NCI-H2081 (cell line): ENCODE measurements at places on chromosomes 7 and 10.
A peak's percentile ranks its signal among the peaks of the same experiment; 100 is the strongest.

DNA sequence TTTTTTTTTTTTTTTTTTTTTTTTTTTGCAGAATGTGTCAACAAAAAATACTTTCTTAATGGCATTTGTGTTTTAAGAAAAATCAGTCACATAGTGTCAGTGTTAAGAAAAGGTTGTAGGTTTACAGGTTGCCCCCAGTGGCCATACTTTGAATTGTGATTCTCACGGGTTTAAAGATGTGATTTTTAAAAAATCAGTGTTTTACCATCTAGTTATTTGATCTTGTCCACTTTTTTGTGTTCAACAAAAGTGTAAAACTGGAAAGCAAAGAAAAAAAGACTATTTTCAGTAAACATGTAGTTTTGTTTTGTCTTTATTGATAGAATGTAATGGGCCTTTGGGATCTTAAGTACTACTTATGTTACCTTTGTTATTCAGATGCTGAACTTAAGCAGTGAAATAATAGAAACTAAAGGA lies 25.7 kb downstream of the SUV39H2 start:
- no peak for DNase-seq

DNA sequence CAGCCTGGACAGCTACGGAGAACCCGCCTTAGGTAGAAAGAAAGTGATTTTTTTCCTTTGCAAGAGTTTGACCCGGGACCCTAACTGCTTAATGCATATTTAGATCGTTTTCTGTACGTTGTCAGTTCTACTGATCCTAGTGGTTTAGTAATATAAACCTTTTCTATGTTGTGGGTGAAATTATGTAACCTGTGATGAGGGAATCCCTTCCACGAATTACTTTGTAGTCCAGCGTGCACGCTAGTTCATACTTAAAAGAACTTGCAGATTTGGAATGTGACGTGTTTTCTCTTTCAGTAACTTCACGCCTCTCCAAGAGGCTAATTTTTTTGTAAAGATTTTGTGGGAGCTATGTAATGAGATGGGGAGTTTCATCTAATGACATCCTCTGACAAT lies 705 bp downstream of the SLF2 start:
- no peak for DNase-seq

DNA sequence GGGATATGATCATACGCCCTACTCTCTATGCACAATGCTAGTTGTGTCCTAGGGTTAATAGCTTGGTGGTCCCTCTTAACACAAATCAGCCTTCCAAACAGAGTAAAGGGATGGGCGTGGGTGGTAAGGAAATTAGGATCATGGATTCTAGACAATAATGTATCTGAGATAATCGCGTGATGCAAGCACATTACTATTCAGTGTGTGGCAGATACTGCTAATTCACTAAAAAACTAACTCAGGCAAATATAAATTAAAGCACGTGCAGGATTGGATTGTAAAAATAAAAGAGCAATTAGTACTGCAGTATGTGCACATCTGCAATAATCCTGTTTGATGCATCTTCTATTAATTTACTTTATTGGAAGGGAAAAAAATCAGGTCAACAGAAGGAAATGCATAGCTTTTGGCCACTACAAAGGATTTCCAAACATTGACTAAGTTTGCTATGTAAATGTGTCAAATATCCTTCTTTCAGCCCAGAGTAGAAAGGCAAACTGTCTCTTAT lies 22.0 kb downstream of the TWIST1 start:
- no peak for DNase-seq

- no peak for DNase-seq
These were observed 56.8 kb downstream of the CACNB2 start for GRCh38 chr10:18196806-18197550.

DNA sequence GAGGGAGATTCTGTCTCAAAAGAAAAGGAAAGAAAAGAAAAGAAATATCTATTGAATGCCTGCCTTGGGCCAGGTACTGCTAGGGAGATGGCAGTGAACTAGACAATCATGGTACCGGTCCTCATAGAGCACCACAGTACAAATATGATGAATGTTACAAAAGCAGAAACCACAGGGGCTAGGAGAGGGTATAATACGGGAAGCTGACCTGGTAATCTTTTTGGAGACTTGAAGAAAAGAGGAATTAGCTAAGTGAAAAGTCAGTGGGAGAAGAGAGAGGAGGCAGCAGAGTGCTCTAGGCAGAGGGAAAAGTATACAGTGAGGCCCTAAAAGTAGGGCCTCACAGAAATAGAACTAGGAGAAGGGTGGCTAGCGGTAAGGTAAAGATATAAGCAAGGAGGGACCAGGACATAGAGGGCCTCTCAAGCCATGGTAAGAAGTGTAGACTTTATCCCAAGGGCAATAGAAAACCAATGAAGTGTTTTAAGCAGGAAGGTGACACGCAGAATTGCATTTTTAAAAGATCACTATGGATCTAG lies 42.8 kb upstream of the WNT8B start:
- DNase-seq, result no peak

DNA sequence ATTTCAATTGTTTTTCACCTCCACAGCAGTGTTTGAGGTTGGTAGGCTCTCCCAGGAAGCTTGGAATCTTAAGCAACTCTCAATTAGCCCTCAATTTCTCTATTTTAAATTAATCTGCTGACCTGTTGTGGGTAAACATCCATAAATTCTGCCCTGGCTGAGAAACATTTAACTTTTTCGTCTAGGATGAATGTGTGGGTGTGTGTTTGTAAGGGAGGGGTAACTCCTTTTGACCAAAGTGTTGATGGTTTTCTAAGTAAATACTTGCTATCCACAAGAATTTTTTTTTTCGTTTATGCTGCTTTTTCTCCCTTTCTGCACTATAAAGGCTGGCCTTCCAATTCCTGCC lies 973 bp downstream of the PPP3CB start:
- DNase-seq, result no peak

DNA sequence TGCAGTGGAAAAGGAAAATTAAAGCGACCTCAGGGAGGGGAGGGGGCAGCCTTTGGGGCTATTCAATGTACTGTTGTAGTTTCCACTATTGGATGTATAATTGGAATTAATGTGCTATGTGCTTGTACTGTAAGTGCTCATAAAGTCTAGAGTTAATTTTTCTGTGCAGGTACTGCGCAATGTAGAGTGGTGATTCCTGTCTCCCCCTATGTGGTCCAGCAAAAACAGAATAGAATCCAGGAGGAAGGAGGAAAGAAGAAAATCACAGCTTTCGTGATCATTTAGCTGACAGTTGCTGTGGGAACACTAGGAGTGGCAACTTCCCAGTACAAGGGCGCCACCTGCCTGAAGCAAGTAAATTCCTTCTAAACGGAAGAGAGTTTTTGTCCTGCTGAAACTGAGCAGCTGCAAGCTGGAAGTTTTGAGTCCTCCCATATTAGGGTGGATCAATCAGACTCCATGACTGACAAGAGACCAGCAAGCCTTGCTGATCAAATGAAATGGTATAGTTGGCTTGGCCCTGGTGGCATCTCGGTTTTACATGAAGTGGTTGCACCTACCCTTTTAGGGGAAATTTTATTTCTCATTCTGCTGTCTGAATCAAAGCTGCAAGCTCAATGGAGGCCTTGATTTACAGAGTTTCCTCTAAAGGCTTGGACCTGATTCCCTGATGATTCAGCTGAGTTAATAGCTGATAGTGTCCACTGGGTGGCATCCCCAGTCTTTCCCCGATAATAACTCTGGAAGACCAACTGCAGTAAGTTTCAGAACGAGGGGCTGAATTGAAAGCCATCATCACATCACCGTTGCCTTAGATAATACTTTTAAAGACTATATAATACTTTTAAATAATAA lies 299.8 kb downstream of the HGF start:
- peak; percentile 72 for DNase-seq

DNA sequence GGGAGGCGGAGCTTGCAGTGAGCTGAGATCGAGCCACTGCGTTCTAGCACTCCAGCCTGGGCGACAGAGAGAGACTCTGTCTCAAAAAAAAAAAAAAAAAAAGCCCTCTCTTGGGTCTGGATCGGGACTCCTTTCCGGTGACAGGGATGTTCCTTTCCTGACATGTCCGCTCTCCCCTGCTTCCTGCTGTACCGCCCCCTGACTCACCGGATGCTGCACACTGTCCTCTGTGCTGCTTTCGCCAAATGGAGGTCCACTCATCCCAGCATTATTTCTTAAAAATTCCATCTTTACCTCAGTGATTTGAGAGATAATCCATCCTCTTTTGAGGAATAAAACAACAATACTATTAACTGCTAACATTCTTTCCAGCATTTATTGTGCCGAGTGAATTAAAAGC lies 113.8 kb upstream of the EEPD1 start:
- no peak for DNase-seq

DNA sequence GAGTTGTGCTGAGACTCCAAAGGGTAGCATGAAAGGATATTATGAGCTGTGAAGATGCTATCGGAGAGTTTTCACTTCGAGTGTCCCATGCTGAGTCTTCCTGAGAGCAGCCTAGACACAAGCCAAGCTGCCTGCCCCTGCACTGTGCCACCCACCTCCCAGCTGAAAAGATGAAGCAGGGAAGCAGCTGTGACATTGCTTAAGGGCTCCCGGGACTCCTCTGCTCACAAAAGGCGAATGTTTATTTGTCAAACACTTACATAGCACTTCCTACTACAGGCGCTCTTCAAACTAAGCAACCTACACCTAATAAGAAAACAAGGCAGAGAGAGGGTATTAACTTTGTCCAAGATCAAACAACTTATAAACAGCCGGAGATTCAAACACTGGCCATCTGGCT lies 95.6 kb downstream of the OSBPL3 start:
- DNase-seq, result peak; percentile 39

GRCh38 chr10:119383174-119383856 lies 159.2 kb downstream of the RGS10 start:
- no peak for DNase-seq

- DNase-seq, result no peak
These were observed 15.1 kb downstream of the PPIA start for GRCh38 chr7:44811571-44811970.

DNA sequence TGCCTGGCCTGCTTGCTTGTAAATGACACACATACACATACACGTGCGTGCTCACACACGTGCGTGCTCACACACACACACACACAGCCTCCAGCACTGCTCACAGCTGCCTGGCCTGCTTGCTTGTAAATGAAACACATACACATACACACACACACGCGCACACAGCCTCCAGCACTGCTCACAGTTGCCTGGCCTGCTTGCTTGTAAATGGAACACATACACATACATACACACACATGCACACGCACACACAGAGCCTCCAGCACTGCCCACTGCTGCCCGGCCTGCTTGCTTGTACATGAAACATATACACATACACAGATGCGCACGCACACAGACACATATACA lies 397.2 kb downstream of the PLXNA4 start:
- no peak for DNase-seq

DNA sequence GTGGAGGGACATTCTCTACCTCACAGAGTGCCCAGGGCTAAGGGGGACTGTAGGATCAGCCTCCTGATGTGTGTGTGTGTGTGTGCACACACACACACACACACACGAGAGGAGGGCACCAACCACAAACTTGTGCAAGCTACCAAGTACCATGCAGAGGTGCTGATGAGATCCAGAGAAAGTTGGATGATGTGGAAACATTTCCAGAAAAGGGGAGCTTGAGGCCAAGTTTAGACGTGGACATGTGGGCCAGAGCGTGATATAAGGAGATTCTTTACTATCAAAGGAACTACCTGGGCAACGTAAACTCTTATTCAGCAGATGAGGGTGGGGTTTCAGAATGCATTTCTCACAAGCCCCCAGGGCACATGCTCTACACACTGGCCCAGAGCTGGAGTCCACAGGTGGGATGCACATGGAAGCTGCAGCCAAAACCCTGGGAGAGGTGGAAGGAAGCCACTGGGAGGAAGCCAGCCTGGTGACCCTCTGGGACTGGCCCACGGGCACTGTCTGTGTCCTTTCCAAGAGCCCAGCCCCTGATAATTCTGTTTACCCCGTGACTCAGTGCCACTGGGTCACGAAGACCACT lies 53.5 kb downstream of the DLG5 start:
- DNase-seq, result no peak

- no peak for DNase-seq
These were observed 10.7 kb downstream of the CUTC start for GRCh38 chr10:99742701-99743100.

- DNase-seq, result no peak
These were observed 1.8 kb downstream of the ARMC10 start for GRCh38 chr7:103076764-103077163.

GRCh38 chr7:151210087-151210854 lies at the start of gene H2BK1:
Gene H2BK1, minus strand, starts transcription at chr7:151210488. Its CDS starts 170 bp downstream, at chr7:151210318.
- no peak for DNase-seq

- DNase-seq, result no peak
These were observed 321.2 kb downstream of the PTPRN2 start for GRCh38 chr7:158266426-158266816.

- DNase-seq, result no peak
These were observed 5.6 kb downstream of the UROS start for GRCh38 chr10:125817337-125817946.

DNA sequence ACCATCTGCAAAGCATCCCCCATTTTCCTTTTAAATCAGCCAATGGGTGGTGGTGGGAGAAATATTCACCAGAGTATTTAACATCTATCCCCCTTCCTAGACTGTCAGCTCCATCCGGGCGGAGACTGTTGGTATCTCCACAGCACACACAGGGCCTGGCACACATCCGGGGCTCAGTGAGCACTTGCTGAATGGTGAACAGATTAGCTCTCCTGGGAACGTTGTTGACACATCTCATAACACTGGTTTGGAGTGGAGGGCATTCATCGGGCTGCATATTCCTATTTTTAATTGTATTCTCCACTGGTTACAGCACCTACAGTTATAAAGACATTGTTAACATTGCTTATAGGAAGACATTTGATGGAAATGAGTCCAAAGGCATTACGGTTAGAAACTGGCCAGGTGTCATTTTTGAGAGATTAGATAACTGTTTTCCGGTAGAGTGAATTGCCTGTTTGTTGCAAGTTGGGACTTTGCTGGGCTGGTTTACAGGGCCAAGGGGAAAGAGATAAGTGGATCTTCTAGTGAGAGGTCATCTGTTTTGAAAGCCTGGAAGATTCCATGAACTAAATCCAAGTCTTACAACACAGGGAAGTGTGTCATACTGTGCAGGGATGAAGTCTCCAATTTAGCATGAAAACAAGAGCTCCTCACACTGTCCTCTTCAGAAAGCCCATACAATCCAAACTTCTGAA lies 101.8 kb downstream of the EGFR start:
- no peak for DNase-seq

DNA sequence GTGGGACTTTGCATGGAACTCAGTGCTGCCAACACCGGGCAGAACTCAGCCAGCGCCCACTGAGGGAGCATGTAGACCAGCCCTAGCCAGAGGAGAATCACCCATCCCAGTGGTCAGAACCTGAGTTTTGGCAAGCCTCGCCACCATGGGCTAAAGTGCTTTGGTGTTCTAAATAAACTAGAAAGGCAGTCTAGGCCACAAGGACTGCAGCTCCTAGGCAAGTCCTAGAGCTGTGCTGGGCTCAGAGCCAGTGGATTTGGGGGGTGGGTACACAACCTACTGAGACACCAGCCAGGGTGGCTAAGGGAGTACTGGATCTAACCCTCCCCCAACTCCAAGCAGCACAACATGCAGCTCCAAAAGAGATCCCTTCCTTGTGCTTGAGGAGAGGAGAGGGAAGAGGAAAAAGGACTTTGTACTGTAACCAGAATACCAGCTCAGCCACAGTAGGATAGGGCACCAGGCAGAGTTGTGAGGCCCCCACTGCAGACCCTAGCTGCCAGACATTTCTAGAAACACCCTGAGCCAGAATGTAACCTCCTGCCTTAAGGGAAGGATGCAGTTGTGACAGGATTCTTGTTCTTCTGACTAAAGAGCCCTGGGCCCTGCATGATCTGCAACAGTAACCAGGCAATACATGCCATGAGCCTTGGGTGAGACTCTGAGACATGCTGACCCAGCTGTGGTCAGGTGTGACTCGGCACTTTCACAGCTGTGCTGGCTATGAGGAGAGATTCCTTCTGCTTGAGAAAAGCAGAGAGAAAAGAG lies 24.4 kb downstream of the GSDME start:
- no peak for DNase-seq
